Left lung (tissue), 14 donors: ENCODE measurements at places on chromosomes 12 and 14. TPM values are rescaled to one million over a fixed set of nuclear protein-coding genes. Genes with fewer than 3 reads are reported as not detected.

DNA sequence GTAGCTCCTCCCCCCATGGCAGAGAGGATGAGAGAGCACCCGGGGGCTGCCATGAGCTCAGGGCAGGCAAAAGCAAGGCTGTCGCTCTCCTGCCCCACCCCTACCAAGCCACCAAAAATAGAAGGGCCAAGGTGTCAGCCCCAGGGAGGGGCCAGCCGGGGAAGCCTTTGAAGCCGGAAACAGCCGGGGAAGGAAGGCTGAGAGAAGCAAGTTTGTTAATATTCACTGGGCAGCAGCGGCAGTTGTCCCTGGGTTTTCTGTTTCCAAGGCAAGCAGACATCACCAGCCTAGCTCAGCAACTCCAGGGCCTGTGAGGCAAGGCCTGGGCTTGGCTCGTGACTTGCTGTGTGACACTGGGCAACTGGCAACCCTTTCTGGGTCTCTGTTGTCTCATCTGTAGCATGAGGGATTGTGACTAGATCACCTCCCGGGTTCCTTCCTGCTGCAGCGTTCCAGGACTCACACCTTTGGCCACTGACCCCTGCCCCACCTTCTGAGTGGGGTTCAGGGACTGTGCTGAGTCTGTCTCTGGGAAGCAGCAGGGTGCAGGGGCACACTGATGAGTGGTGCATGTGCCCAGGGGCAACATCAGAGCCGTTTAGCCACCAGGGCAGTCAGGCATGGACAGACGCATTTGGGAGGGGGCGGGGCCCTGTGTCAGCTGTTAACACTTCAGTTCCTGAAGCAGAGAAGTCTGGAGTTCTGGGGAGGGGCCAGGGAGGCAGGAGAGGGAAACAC lies 24.3 kb downstream of the SYNDIG1L start:
- no peaks in the 10 kb centered on the region for H3K36me3 ChIP-seq
- H3K4me1 ChIP-seq = peaks cover 11% of the 10 kb centered on the region
- no peaks in the 10 kb centered on the region for H3K27me3 ChIP-seq
- no peak for DNase-seq
- no peak overlapping the region for H3K27ac ChIP-seq
- no peak overlapping the region for H3K4me3 ChIP-seq

DNA sequence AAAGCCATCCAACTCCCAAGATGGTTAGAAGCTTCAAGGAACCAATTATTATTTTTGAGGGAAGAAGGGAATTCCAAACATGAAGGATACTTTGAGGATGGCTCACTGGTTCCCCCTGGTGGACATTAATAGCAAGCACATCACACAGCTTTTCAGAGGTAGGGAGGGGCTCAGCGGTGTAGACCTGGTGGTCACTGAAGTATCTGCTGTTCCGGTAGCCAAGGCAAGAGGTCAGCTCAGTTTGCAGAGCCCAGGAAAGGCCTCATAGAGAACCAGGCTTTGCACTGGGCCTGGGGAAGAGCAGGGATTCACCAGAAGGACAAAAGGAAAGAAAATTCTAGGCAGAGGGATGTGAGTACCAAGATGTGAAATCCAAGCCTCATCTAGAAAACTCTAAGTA lies 118.7 kb downstream of the KSR2 start:
- peaks cover 29% of the 10 kb centered on the region for H3K27me3 ChIP-seq
- H3K36me3 ChIP-seq = no peaks in the 10 kb centered on the region
- H3K4me1 ChIP-seq = no peaks in the 10 kb centered on the region
- no peak overlapping the region for H3K4me3 ChIP-seq

Gene CIROP
- polyA plus RNA-seq = not detected

Gene C12orf54
- 0.35 TPM for polyA plus RNA-seq

Gene INHBE
- 0.77 TPM for polyA plus RNA-seq

DNA sequence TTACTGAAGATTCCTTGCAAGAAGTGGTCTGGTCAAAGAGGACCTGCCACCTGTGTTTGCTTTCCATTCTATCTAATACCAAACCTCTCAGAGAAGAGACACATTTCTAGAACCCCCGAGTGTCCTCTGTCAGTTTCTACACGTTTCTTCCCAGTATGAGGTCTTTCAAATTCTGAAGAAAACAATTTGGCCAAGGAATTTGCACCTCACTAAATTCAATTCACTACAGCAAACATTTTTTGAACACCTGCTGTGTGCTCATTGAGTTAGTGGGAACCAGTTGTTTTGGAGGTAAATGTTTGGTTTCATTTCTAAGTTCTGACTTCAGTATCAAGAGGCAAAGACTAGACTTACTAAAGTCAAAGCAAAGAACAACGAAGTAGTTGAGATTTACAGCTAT lies 19.4 kb downstream of the GPR19 start:
- H3K27me3 ChIP-seq = no peaks in the 10 kb centered on the region
- no peaks in the 10 kb centered on the region for H3K4me1 ChIP-seq
- no peak overlapping the region for H3K27ac ChIP-seq
- H3K36me3 ChIP-seq = no peaks in the 10 kb centered on the region
- H3K4me3 ChIP-seq = no peak overlapping the region

Gene PELI2
- 10.3 TPM for polyA plus RNA-seq

Gene KLRC4
- 0.54 TPM for polyA plus RNA-seq

- no peak for DNase-seq
- no peak overlapping the region for H3K27ac ChIP-seq
- H3K4me1 ChIP-seq = peaks cover 2% of the 10 kb centered on the region
- H3K4me3 ChIP-seq = no peak overlapping the region
- H3K27me3 ChIP-seq = no peaks in the 10 kb centered on the region
- no peaks in the 10 kb centered on the region for H3K36me3 ChIP-seq
These were observed 36.0 kb upstream of the CTDSP2 start for GRCh38 chr12:57882575-57882974.

DNA sequence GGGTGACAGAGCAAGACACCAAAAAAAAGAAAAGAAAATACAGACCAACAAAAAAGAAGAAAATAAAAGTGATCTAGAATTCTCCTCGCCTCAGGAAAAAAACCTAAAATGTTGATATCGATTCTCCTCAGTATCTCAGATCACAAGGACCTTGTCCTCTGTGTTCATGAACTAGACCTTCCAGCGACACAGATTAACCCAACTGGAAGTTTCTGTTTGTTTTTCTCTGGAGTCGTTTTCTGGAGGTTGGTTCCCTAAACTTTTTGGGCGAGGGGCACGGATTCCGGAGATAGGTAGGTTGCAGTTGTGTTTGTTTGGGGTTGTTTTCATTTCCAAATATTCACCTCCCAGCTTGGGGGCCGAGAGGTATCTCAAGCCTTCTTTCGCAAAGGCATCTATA lies 559 bp upstream of the RFC5 start:
- H3K27ac ChIP-seq = no peak overlapping the region
- peaks cover 19% of the 10 kb centered on the region for H3K36me3 ChIP-seq
- peaks cover 16% of the 10 kb centered on the region for H3K4me1 ChIP-seq
- H3K4me3 ChIP-seq = peak overlapping the region; percentile 86
- H3K27me3 ChIP-seq = no peaks in the 10 kb centered on the region
- DNase-seq = no peak
